Left cardiac atrium (tissue), 4 donors: ENCODE measurements at places on chromosomes 3 and 15.
A peak's percentile ranks its signal among the peaks of the same experiment; 100 is the strongest.

DNA sequence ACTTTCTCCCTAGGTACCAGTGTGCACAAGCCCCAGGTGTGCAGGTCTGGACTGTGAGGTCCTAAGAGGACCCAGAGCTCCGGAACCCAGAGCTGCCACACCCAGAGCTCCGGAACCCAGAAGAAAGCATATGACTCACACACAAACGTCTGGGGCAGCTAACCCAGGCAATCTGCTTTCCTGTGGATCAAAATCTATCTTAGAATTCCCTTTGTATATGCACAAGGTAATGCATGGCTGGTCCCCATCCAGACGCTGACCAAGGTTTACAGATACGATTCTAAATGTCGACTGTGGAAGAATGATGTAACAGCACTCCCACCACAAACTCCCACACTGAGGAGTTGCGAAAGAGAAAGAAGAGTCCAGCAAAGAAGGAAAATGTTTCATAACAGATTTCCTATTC, 15.7 kb downstream of the KCNMB2 start:
- DNase-seq = peak; percentile 20

GRCh38 chr3:632571-633170, 436.1 kb downstream of the CHL1 start:
- peak; percentile 23 for DNase-seq

- peak; percentile 25 for DNase-seq
Measured at GRCh38 chr3:31732548-31732947, 199.8 kb downstream of the STT3B start.

- no peak for DNase-seq
Measured at GRCh38 chr3:196843435-196844110, 24.1 kb upstream of the SENP5 start.

DNA sequence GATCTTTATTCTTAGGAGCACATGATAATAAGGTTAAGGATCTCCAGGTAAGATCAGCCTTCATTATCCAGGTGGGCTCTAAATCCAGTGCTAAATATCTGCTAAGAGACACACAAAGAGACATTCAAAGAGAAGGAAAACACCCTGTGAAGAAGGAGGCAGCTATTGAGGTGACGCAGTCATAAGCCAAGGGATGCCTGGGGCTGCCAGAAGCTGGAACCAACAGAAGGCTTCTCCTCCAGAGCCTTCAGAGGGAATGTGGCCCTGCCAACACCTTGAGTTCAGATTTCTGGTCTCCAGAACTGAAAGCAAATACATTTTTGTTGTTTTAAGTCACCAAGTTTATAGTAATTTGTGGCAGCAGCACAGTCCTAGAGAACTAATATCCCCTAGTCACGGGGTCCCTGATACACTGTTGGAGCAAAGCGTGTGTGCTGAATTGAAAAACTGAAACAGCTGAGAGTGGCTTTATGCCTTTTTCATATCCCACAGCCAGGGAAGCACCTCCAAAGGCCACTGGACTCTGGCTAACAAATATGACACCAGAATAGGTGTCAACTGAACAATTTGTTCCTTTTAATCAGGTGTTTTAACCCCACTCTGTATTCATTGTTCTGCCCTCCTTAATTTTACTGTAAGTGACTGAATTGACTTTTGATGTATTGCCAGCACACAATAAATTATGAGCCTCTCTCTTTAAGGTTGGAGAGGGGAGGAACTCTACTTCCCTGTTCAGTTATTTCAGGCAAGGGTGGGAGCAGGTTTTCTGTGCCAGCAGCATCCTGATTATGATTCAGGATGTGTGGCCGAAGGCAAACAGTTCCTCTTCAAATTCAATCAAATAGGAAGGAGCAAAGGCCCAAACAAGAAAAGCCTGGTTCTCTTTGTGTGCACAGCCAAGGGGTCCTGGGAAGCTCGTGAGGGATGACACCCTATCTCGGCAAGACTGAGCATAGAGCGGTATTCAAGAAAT, 151.8 kb upstream of the HES1 start:
- no peak for DNase-seq

GRCh38 chr3:156763931-156764720, 62.0 kb upstream of the LEKR1 start:
- no peak for DNase-seq

DNA sequence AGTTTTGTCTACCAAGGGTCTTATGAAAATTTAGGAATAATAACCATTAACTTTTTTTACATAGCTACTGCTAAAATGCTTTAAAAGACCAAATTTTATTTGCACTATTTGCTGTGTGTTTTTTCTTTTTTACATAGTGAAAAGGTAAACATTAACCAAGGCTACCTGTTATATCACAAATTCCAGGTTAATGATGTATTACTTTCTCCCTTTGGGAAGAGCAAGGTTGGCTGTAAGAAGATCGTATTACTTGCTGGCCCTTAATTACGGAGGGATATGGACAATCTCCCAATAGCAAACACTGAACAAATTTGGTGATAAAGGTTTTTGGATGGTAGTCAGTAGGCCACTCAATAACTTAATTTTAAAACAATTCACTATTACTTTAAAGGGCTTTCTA, 22.4 kb downstream of the LRRC58 start:
- no peak for DNase-seq

DNA sequence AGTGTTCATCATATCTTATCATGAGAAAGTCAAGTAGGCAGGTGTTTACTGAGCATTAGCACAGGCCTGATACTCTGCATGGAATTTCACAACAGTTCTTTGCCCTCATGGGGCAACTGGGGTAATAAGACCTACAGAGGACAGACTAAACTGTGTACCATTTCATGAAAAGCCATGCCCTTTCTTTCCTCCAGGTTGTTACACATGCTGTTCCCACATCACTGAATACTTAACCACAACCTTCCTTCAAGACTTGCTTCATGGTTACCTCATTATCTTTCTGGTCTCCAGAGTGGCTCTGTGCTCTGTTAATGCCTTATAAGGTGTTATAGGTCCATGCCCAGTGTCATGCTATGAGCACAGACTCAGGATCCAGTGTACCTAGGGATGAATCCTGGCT, 28.2 kb upstream of the RSL24D1 start:
- no peak for DNase-seq

DNA sequence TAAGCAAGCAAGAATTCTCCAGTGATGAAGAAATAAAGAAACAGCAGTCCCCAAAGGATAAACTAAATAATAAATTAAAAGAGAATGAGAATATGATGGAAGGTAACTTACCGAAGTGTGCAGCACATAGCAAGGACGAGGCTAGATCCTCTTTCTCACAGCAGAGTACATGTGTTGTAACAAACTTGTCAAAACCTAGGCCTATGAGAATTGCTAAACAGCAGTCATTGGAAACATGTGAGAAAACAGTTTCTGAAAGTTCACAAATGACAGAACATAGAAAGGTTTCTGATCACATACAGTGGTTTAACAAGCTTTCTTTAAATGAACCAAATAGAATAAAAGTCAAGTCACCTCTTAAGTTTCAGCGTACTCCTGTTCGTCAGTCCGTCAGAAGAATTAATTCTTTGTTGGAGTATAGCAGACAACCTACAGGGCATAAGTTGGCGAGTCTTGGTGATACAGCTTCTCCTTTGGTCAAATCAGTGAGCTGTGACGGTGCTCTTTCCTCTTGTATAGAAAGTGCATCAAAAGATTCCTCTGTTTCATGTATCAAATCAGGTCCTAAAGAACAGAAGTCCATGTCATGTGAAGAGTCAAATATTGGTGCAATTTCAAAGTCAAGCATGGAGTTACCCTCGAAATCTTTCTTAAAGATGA, 4.5 kb upstream of the SCG5 start:
- no peak for DNase-seq

- DNase-seq = no peak
Measured at GRCh38 chr3:125591116-125591760, 4.1 kb downstream of the OSBPL11 start.

DNA sequence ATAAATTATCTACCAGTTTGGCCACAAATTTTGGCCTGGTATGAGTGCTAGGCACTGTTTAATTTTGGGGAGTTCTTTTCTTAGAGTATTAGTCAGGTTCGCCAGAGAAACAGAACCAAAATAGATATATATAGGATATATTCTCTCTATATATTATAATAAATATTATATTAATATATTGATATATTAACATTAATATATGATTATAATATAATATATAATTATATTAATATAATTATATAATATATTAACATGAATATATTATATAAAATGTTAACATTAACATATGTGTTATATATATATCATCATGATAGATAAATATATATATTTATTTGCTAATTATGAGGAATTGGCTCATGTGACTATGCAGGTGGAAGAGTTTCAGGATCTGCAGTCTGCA, 137.8 kb upstream of the CHRNA7 start:
- no peak for DNase-seq

- DNase-seq = no peak
Measured at GRCh38 chr15:34944936-34945335, 24.6 kb downstream of the AQR start.
